ENCODE measurements at places on chromosomes 16 and 17.

DNA sequence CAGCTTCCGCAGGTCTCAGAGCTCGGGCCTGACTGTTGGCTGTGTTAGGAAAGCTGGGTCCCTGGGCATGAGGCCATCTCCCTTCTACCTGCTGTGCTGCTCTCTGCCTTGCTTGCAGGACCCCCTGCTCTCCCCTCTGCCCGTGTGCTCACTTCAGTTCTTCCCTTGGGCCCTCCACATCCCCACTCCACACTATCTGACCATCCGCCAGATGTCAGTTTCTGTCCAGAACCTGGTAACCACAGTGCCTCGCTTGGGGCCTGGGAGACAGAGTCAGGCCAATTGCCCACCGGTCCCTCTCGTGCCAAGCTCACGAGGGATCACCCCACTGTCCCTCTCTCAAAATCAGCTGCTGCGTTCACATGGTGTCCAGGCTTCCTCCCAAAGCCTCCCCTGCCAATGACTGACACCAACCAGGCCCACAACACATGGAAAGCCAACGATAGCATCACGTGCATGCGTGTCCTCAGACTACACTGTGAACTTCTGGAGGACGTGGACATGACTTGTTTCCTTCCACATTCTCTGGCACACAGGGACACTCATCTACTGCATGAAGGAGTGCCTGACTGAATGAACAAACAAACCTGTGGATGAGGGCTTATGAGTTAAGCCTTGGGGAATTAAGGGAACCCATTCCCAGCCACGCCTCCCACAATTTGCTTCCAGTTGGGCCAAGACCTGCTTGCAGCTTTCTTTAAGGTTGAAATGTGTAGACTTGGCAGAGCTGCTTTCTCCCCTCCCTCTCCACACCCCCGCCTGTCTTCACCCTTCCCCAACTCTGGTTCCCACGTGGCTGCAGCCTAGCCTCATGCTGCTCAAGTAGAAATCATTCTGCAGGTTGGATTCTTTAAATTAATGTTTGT, 72.5 kb upstream of the ZNF423 start:
- no peak for DNase-seq

DNA sequence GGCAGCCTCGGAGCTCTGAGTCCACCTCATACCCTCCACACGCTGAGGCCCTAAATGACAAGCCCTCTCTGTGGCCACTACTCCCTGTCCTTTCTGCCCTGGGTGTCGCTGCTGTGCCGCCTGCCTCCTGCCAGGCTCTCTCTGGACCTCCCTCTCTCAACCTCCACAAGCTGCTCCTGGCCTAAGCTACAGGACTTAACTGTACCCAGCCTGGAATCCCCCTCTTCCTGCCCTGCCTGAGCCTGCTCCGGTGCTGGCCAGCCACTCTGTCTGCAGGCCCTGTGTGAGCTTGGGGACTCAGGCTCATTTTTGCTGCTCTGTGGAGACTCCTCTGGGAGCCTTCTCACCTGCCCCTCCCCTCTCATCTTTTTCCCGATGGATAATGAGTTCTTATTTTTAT, 21.5 kb downstream of the IFT140 start:
- DNase-seq = no peak

- DNase-seq = no peak
Measured at GRCh38 chr16:23857256-23857880, 21.6 kb downstream of the PRKCB start.

- no peak for DNase-seq
Measured at GRCh38 chr16:65947951-65948350, 418.5 kb upstream of the CDH5 start.

DNA sequence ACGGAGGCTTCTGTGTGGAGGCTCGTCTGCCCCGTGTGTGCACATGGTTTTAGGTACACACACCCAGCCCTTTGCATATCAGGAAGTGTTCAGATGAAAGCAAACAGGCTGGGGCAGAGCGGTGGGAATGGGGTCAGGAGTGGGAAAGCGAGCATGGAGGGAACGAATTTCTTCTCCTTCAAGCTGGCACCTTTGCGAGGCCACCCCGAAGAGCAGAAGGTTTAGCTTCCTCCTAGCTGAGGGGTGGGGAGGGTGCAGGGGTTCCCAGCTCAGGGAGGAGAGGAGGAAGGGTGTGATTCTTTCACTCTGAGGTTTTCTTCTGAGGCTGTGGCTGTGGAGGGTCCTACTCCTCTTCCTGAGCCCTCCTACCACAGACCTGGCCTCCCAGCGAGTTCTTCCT, 83.6 kb downstream of the ABR start:
- DNase-seq = no peak

- no peak for DNase-seq
Measured at GRCh38 chr16:54102888-54103866, 183.4 kb downstream of the IRX3 start.

DNA sequence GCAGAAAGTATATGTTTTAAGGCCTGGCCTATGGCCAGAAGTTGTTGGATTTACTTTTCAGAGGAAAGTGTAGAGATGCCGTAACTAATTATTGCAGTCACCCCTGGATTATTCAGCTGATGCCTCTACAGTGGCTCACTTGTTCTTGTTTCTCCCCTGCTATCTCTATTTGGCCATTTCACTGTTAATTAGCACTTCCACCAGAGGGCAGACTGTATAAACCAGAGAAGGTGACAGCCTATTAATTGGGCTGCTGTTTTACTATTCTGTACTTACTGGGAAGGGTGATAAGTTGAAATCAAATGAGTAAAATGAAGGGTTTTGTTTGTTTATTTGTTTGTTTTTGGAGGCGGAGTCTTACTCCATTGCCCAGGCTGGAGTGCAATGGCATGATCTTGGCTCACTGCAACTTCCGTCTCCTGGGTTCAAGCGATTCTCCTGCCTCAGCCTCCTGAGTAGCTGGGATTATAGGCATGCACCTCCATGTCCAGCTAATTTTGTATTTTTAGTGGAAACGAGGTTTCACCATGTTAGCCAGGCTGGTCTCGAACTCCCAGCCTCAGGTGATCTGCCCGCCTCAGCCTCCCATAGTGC, 66.0 kb downstream of the CDK12 start:
- no peak for DNase-seq

DNA sequence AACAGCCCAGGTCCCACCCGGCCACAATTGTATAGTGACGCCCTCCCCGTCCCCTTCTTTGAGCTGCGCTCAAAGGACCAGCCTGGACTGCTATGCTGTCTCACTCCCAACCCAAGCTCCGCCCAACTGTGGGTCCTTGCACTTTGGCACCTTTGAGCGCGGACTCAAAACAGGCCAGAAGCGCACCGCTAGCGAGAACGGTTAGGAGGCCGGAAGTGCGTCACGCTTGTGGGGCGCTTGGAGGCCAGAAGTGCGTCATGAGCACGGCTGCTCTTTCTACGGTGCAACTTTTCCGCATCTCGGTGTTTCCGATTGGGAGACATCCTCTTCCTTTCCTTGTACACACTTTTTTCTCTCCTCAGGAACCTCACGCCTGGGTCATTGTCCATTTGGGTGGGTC, at the start of gene ZNF19:
TSS of gene ZNF19 (minus strand) at position 203 of the 400 bp plus-strand sequence. CDS start 7,210 bp downstream, outside the sequence.
- DNase-seq = no peak

- DNase-seq = no peak
Measured at GRCh38 chr17:81298991-81299738, 4.1 kb upstream of the SLC38A10 start.

DNA sequence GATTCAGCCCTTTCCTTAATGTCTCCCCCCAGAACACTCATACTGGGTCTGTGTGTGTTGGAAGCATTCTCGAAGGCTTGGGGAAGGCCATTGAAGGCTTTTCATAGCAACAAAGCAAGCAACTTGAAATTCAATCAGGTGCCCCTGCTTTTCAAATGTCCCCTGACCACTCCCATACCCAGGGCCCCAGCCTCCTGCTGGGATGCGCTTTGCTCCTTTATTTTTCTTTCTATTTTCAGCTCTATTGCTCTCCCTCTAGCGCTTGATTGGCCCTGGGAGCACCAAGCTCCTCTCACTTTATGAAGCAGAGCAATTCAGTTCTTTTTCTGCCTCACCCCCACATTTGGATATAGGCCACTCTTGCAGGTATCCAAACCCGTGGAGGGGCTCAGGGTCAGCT, 92.0 kb downstream of the WSCD1 start:
- no peak for DNase-seq

DNA sequence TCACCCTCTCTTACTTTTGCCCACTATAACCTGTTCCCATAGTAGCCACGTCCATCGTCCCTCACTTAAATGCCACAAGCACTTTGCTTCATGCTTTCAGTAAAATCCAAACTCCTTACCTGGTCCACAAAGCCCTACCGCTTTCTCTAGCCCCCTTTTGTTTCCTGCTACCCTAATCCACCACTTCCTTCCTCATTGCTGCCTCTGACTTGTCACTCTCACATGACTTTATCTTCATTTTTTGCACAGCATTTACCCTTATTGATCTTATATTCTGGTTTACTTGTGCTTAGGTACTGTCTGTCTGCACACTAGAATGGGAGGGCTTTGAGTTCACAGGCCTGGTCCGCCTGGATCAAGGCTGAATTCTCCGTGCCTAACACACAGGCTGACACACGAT, 340.0 kb downstream of the XYLT1 start:
- DNase-seq = no peak

DNA sequence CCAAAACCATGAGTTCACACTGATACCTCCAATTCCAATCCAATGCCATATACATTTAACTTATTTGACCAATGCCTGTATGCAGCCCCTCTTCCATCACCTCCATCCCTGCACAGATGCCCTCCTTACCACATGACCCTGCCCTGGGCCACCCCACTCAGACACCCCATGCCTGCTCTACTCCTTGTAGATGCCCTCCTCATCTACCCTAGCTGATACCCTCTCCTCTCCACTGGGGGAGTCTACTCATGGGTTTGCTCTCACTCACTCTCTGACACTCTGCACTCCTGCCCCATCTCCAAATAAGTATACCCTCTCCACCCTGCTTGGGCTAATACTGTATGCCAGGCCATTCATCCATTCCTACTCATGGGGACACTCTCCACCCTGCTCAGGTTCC, 16.0 kb upstream of the CMTM4 start:
- no peak for DNase-seq

- no peak for DNase-seq
Measured at GRCh38 chr17:15909481-15909991, 35.4 kb upstream of the ADORA2B start.

DNA sequence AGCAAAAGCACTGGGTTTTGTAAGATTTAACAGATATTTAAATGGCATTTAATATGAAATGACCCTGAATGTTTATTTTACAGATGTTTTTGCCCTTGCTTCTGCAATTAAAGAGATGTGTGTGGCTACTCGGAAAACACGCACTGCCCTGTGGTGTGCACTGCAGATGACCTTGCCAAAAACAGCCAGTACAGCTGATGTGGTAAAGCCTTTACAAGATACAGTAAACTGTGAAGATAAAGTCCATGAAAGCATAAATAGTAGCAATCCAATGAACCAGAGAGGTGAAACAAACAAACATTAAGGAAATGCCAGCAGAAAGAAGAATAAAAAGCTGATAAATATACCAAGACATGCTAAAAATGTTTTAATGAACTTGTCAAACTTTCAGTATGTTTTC, 15.7 kb downstream of the CCDC43 start:
- DNase-seq = no peak

- DNase-seq = no peak
Measured at GRCh38 chr16:50611332-50611934, 63.2 kb downstream of the NKD1 start.

DNA sequence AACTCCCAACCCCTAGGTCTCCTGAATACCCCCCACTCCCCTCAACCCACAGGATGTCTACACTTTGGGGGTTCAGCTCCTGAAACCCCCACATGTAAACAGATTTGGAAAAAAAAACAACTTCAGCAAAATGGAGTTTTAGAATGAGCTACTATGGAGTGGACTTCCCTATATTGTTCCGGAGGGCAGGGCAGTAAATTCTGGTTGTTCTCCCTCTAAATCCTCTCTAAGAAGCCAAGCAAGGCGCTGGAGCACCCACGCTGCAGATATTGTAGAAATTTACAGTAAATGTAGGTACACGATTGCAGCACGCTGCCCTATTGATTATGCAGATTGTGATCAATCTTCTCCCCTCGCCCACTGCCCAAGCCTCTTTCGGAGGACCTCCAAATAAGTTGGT, 8.5 kb upstream of the ZFHX3 start:
- DNase-seq = no peak

- no peak for DNase-seq
Measured at GRCh38 chr16:65754820-65755691, 611.4 kb upstream of the CDH5 start.

GRCh38 chr16:1037394-1038257, 34.9 kb upstream of the SSTR5 start:
- DNase-seq = no peak

GRCh38 chr17:73189417-73190099, 3.3 kb upstream of the COG1 start:
- no peak for DNase-seq

GRCh38 chr17:43769426-43769825, 9.4 kb downstream of the DUSP3 start:
- DNase-seq = no peak

GRCh38 chr17:77436058-77436442, 295.3 kb downstream of the SEC14L1 start:
- DNase-seq = no peak

DNA sequence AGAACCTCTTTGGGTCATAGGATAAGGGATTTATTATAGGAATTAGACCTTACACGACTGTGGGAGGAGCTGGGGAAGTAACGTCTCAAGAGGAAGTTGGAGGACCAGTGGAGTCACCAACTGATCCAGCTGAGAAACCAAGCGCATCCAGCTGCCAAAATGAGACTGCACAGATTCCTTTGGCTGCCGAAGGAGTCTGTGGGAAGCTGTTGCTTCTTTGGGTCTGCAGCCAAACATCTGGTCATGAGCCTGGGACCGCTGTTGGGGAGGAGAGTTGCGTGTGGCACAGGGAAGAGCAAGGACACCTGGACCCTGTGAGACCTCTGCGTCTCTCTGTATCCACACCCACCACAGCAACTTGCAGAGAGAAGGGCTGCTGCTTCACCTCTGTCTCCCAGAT, 2.4 kb upstream of the NACA2 start:
- DNase-seq = no peak

DNA sequence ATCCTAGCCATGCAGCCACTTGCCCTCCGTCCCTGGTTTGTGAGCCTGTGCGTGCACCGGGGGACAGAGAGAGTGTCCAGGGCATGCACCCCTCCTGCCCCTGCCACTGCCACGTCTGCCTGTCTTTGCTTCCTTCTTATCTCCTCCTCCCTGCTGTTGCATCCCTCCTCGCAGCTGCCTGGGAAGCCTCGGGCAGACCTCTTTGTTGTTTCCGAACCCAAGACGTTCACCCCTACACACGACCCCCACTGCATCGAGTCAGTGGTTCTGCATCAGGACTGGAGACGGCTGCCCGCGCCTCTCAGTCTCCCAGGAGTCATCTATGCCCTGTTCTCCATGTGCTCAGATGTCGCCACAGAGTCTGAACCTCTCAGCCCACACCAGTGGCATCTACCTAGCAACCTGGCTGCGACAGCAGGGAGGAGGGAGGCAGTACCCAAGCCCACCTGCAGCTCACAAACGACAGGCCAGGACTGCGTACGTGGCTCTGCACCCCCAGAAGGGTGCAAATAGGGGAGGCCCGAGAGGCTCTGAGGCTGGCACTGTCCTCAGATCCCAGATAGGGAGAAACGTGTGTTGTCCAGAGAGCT, 5.2 kb downstream of the TIMP2 start:
- DNase-seq = no peak

GRCh38 chr17:22694362-22695227, 1002.3 kb downstream of the KCNJ18 start:
- no peak for DNase-seq
